ENCODE measurements at places on chromosomes 16 and 17. TPM values are rescaled to one million over a fixed set of nuclear protein-coding genes. Genes with fewer than 3 reads are reported as not detected.

CIITA gene
- 0.69 TPM for total RNA-seq

SLFN12L gene
- total RNA-seq: not detected

RND2 gene
- 75.8 TPM for total RNA-seq

CDRT15L2 gene
- total RNA-seq: not detected

PDE6G gene
- not detected for total RNA-seq

FOXF1 gene
- total RNA-seq: not detected

All from glutamatergic neuron (in vitro differentiated cells).